Stimulated activated naive CD4-positive, alpha-beta T cell treated with Interleukin-2 at 50 U/mL for 16 hours (primary cell): ENCODE measurements at places on chromosomes 1 and 21.

DNA sequence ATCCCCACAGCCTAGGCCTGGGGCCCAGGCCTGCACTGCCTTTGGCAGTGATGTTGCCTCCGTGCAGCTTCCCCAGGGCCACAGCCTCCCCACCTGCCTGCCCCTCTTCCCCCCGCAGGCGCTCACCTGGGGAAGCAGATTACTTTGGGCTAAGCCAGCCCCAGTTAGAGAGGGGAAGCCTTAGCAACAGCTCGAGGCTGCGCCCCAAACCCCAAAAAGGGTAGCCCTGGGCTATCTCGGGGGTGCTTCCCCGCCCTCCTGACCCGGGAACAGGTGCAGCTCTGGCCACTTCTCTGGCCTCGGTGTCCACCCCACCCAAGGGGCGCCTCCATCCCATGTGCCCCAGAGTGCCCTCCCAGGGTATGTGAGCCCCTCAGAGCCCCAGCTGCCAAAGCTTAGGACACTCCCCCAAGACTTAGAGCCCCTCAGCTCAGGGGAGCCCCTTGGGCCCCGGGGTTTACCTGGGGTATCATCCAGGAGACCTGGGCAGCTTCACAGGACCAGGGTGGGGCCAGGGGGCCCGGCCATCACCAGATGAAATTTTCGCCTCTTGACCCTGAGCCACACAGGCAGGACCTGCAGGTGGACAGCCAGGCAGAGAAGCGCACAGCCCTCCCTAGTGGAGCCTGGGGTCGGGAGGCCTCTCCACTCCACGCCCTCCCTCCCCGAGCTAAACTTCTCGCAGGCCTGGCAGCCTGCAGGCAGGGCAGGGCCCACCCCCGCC, 3.3 kb upstream of the TTC34 start:
- DNase-seq = no peak

DNA sequence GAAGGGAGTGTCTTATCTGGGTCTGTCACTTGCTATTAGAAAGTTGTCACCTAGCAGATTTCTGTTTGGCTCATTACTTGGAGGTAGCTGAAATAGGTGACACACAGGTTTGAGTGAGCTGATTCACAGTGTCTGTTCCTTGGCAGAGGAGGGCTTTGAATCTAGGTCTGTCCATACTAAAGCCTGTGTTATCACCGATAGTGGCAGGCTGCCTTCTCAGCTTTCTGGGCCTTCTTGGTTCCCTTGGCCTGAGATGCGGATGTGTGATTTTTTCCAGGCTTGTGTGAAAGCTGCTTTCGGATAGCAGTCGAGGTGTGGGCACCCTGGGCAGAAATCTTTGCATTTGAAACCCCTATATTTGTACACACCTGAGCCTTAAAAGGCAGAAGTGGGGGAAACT, 73.9 kb downstream of the ACTL8 start:
- DNase-seq = no peak

GRCh38 chr1:62989497-62989896, 205.6 kb downstream of the ATG4C start:
- DNase-seq = no peak

GRCh38 chr1:97806326-97806725, 114.5 kb downstream of the DPYD start:
- no peak for DNase-seq

- no peak for DNase-seq
These were observed 143.2 kb downstream of the HHIPL2 start for GRCh38 chr1:222404710-222405109.

GRCh38 chr1:165678509-165678908, 19.9 kb downstream of the ALDH9A1 start:
- no peak for DNase-seq
